ENCODE measurements at places on chromosomes 1 and 21.

DNA sequence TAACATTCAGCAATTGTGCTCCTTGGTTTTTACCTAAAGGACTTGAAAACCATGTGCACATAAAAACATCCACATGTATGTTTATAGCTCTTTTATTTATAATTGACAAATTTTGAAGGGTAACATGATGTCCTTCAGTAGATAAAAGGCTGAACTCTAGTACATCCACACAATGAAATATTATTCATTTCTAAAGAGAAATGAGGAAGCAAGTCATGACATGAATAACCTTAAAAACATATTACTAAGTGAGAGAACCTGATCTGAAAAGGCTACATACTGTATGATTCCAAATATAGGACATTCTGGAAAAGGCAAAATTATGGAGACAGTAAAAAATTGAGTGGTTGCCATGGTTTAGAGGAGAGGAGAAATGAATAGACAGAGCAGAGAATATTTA is 50.3 kb downstream of the DRAM2 start:
- DNase-seq: no peak

- no peak for DNase-seq
Observed at GRCh38 chr1:240309769-240310168, 218.1 kb downstream of the FMN2 start.

- no peak for DNase-seq
Observed at GRCh38 chr1:195898373-195898772, 709.9 kb downstream of the KCNT2 start.

- no peak for DNase-seq
Observed at GRCh38 chr1:244246334-244246733, 195.3 kb downstream of the ZBTB18 start.

GRCh38 chr1:219488275-219488674 is 124.6 kb downstream of the ZC3H11B start:
- no peak for DNase-seq

DNA sequence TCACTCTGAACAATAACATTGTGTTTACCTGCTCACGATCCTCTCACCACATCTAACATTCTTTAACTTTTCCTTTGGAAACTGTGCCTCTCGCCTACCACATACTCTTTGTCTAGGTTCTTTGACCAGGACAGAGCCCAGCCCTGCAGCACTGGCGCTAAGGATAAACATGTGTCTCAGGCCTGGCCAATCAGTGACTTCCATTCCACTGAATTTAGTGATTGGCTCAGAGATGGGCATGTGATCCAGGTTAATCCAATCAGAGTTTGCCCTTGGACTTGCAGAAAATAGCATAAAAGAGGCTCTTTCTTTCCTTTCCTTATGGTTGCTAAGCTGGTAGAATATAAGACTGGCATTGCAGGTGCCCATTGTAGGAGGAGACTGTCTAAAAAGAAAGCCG is 605.7 kb downstream of the MATN1 start:
- DNase-seq: no peak

DNA sequence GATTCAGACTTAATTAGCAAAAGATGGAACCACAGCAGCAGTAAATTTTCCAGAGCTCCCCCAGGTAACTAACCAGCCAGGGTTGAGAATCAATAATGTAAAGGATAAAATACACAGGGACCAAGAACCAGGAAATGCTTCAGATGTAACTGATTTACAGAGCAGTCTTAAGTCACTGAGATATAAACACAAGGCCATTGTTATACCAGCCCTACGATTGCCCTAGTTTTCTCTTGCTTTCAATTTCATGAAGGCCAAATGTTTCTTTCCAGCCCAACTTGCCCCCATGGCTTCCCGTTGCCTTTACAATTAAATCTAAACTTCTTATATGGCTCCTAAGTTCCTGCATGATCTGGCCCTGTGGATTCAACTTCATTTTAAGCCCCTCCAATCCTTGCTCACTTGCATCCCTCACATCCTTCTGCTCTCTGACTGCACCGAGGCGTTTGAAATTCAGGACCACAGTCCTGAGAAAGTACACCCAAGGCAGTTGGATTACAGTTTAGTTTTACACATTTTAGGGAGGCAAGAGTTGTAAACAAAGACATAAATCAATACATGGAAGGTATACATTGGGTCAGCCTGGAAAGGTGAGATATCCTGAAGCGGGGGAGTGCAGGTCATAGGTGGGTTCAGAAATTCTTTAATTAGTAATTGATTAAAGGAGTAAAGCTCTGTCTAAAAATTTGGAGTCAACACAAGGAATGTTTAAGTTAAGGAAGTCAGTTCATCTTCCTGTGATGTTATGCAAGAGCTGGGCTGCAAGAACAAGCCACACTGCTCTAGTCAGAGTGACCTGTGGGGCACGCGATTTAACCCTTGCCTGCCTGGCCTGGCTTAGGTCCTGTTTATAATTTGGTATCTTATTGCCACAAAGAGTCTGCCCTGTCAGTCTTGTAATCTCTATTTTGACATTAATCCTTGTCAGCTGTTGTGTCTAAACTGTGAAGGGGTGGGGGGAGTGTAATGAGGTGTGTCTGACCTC is 69.9 kb upstream of the COG2 start:
- DNase-seq: no peak

DNA sequence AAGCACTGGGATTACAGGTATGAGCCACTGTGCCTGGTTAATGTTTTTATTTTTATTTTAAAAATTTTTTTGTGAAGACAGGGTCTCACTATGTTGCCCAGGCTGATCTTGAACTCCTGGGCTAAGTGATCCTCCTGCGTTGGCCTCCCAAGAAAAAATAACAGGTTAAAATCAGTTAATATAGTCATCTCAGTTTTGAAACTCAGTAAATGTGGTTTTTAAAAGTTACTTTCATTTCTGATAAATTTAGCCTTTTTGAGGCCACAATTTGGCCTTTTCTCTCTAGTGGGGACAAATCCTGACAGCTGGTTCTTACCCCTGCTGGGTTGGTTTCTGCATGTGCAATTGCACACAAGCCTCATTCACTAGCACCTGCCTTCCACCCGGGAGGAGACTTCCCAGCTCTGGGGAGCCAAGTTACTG is 13.3 kb downstream of the PMF1 start:
- no peak for DNase-seq

Measured in stimulated activated CD8-positive, alpha-beta memory T cell treated with anti-CD3 and anti-CD28 coated beads, Interleukin-7, amount 100 ng/mL, for 1 hour (primary cell).